ENCODE measurements at places on chromosomes 6 and 20. TPM values are rescaled to one million over a fixed set of nuclear protein-coding genes. Genes with fewer than 3 reads are reported as not detected.

Gene SLC22A7
- 34.8 TPM for polyA plus RNA-seq

Gene RBBP9
- polyA plus RNA-seq, result 15.2 TPM

Gene ADGRF5
- polyA plus RNA-seq, result 44.1 TPM

Gene UFL1
- polyA plus RNA-seq, result 8.0 TPM

Gene ENPP1
- 3.7 TPM for polyA plus RNA-seq

Gene CAGE1
- polyA plus RNA-seq, result not detected

Gene NKAPL
- 1.7 TPM for polyA plus RNA-seq

Gene SEL1L2
- not detected for polyA plus RNA-seq

Gene MANEA
- 5.4 TPM for polyA plus RNA-seq
